Hepatocyte (in vitro differentiated cells): ENCODE measurements at places on chromosomes 13 and 19.

GRCh38 chr13:100235311-100235901 is 146.5 kb downstream of the PCCA start:
- peak; percentile 57 for DNase-seq

GRCh38 chr19:56670961-56671612 is 470 bp downstream of the ZNF835 start:
- DNase-seq = no peak

DNA sequence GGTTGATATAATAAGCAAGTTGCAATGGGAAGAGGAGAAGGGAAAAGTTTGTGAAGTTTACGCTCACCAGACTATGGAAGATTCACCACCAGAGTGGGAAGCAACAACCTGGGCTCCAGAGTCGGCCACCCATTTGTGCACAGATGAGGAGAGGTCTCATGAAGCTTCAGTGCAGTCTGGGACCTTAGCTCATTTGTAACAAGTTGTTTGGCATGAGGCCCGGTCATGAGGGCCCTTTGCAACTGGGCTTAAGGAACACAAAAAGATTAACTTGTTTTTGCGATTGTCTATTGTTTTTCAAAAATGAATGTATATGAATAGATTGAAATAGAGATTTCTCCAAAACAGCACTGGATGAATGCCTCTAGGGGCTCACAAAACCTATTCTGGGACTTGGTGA is 94.2 kb downstream of the ZNF737 start:
- no peak for DNase-seq

DNA sequence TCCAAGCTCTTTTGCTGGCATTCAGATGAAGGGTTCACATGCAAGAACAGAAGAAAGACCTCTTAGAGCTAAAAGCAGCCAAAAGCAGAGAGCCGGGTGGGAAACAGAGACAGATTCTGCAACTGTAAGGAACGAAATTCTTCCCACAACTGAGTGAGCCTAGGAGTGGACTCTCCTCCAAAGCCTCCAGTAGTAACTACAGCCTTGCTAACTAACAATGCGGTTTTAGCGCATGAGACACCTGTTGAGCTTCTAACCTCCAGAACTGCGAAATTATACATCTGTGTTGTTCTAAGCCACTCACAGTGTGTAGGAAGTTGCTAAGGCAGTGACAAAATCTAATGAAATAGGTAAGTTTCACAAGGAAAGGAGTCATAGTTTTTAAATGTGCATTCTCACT is 98.1 kb upstream of the SLITRK1 start:
- DNase-seq = no peak

DNA sequence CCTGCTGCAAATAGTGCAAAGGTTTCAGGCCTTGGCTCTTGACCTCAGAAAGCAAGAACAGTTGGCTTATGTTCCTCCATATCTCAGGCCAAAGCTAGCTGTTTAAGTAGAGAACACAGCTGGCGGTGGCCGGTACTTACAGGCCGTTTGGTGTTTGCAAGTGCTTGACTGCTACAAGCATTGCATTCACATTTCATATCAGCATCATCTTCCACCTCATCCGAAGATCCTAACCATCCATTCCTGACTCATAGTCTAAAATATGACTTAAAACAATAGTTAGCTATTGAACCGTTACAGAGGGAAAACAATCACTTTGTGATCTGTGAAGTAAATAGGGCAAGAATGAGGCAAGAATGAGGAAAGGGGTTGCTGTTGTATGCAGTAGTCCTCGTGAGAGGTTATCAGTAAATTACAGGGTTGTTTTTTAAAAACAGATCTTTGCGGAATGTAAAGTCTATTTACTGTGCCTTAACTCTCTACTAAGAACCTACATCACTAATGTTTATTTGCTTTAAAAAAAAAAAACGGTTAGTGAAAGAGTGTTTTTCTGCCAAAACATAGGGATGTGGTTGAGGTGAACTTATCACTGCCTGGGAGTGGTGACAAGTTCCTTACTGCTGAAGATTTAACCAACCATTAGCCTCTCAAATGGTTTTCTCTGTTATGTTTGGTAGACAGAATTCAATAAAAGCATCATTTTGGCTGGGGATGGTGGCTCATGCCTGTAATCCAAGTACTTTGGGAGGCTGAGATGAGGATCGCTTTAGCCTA is 21.6 kb upstream of the WDR88 start:
- no peak for DNase-seq

GRCh38 chr13:97648171-97648880 is 214.4 kb downstream of the RAP2A start:
- DNase-seq = no peak

DNA sequence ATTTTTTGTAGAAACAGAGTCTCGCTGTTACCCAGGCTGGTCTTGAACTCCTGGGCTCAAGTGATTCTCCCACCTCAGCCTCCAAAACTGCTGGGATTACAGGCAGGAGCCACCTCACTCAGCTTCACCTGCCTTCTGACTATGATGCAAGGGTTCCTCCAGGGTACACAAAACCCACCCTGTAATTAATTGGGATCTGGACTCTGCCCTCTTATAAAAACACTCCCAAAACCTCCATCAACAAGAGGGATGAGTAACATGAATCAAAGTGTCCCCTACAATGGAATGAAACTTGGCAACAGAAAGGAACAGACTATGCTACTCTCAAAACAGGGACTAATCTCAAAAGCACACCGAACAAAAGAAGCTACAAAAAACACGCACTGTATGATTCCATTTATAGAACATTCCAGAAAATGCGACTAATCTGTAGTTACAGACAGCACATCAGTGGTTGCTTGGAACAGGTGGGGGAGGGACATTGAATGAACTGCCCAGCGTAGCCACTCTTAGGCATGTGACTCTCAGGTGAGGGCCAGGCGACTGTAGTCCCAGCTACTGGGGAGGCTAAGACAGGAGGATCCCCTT is 3.2 kb upstream of the PRR36 start:
- DNase-seq = no peak

- DNase-seq = no peak
These were observed 12.8 kb upstream of the RASA3 start for GRCh38 chr13:114145256-114145655.

DNA sequence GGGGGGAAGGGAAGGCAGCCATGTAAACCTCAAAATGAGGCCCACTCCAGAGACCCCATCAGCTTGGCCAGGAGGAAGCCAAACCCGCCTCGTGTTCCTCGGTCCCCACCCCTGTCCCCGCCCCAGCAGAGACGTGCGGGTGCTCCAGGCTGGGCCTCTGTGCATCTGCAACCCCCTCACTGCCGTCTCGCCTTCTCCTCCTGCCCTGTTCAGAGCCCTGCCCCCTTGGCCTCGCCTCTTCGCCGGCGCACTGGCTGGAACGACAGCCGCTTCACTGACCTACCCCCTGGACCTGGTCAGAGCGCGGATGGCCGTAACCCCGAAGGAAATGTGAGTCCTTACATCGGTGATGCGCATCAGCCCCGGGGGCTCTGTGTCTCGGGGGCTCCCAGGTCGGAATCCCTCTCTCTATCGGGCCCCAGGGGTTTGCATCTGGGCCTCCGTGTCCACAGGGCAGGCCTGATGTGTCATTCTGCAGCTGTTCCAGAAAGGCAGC is 32.2 kb downstream of the TMEM161A start:
- DNase-seq = peak; percentile 52

DNA sequence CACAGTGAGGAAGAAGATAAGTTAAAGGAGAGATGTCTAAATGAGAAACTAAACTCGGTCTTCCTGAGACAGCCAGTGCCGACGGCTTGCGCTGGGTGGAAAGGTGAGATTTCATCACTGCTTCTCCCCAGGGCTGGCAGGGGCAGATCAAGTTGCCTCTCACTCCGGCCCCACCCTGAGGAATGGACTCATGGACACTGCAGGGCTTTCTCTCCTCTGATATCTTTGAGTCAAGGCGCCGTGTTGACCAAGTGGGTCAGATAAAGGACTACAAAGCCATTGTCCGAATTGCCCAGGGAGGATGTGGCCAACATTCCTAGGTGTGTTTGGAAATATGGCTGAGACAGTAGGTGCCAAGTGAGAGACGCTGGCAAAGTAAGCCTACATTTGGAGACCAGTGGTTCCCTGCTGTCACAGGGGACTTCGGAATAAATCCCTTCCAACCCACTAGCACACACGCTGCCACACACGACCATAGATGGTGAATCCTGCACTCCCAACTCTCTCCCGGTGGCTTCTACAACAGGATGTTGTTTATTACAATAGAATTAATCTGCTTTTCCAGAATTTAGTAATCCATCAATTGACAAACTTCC is 156.5 kb upstream of the TSC22D1 start:
- DNase-seq = peak; percentile 57

- no peak for DNase-seq
These were observed 12.7 kb downstream of the NKPD1 start for GRCh38 chr19:45147835-45148676.

GRCh38 chr13:44270150-44270549 is 103.5 kb upstream of the SERP2 start:
- no peak for DNase-seq

DNA sequence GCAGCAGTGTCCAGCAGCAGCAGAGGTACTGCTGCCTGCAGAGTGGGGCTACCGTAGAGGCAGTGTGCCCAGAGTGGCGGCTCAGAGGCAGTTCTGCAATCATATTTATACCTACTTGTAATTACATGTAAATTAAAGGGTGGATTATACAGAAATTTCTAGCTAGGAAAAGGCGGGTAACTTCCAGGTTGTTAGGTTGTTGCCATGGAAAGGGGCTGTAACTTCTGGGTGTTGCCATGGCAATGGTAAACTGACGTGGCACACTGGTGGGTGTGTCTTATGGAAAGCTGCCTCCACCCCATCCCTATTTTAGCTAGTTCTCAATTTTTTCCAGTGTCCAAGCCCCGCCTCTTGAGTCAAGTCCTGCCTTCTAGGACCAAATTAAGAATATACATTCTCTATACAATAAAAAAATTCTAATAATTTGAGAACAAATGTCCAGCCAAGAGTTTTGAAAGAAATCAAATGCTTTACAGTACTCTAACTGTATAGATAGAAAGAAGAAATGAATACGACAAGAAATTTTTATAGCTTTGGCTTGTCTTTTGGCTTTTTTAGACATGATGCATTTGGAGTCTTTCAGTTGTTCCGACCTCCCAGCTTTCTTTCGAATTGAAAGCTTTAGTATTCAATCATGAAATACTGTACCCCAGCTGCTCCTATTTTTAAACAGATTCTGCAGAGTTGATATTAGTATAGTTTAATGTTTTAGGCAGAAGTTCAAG is 816.6 kb downstream of the DIAPH3 start:
- no peak for DNase-seq

DNA sequence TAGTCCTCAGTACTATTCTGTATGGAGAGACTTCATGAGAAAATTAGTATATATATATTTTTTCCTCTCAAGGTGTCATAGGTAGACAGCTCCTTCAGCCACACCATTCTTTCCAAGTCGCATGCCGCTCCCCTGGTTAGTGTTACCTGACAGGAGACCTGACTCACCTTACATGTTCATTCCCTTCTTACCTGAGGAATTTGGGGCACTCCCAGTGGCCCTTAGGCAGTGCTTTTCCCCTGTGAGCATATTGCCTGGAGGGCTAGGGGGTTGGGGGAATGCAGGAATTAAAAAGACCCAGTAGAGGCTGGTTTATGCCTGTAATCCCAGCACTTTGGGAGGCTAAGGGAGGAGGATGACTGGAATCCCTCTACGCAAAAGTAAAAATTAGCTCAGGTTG is 9.0 kb upstream of the ACTN4 start:
- no peak for DNase-seq

- peak; percentile 89 for DNase-seq
These were observed 49.9 kb downstream of the AP1M1 start for GRCh38 chr19:16247353-16248182.

DNA sequence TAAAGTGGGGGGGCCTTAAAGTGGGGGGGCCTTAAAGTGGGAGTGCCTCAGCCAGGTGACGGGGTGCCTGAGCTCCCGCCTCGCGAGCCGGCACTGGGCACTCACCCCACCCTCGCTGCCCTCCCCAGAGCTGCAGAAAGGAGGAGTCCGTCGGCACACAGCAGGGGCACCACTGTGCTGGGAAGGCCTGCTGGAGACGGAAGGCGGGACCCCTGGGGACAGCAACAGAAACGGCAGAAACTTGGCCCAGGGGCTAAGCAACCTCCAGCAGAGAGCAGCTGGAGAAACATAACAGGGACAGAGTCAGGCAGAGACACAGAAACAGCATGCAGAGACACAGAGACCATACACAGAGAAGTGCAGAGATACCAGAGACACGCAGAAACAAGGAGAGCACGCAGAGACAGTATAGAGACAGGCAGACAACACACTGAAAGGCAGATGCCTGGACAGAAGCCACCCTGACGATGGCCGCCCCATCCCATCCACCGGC is 7.9 kb downstream of the CFD start:
- no peak for DNase-seq

DNA sequence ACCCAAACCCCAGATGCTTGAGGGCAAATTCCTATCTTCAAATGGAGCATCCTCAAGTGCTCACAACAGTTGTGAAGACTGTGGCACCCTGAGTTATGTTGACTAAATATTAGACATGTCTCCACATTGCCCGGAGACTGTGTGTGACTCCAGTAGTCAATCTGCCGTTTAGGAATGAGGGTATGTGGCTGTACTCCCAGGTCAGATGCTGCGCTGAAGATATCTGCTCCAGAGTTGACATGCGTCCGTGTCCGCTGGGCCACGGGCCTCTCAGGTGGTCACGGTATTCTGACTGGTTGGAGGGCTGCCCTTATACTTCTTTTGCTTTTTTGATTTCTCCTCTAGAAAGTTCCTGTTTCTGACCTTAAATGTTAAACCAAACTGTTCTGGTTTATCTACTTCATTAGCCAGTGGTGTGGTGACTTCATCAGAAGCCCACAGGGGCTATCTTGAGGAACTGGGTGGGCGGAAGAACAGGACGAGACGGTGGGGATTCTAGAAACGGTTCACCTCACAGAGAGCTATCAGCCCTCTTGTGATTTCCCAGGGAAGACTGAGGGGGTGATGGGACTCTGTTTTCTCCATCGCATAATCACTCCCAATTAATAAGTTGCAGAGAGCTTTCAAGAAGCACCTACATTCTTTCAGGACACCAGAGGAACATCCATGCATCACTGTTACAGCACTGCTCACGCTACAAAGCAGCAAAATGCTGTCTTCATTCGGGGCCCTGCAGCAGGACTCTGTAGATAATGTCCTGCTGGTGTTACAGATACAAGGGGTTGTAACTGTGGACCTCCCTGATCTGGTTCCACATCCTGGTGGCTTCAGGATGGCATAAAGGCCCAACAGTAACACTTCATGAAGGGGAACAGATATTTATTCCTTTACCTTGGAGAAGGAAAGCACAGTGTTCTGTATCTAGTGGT is 1.3 kb upstream of the LCP1 start:
- DNase-seq = no peak

DNA sequence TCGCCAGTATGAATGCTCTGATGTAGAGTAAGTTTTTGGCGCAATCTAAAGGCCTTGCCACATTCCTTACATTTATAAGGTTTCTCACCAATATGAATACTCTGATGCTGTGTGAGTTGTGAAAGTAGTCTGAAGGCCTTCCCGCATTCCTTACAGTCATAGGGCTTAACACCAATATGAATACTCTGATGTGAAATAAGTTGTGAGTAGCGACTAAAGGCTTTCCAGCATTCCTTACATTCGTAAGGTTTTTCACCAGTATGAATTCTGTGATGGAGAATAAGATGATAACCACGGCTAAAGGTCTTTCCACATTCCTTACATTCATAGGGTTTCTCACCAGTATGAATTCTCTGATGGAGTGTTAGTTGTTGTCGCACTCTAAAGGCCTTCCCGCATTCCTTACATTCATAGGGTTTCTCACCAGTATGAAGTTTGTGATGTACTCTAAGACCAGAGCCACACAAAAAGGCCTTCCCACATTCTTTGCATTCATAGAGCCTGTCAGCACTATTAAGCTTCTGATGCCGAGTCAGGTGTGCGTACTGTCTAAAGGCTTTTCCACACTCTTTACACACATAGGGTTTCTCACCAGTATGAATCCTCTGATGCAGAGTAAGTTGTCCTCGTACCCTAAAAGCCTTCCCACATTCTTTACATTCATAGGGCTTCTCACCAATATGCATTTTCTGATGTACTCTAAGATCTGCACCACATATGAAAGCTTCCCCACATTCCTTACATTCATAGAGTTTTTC is 14.1 kb upstream of the ZFP14 start:
- DNase-seq = no peak
